ENCODE measurements at places on chromosomes 4 and X. TPM values are rescaled to one million over a fixed set of nuclear protein-coding genes. Genes with fewer than 3 reads are reported as not detected.

DNA sequence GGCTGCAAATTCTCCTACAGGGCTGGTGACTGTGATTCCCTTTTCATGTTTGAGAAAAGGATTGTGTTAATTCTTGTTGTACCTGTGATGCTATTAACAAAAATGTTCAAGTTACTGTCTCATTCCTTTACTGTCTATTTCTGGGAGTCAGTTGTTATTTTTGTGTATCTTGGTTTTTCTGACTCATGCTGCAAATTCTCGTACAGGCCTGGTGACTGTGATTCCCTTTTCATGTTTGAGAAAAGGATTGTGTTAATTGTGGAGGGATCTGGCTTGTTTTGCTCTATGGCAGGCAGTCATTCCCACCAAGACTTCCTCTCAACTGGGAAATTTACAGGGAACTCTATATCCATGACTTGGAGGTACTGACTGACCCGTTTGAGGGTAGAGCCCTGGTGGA is 693.4 kb upstream of the INTU start:
- no peak for DNase-seq

- peak; percentile 73 for DNase-seq
Observed at GRCh38 chrX:154097003-154097588, 421 bp downstream of the MECP2 start.

DNA sequence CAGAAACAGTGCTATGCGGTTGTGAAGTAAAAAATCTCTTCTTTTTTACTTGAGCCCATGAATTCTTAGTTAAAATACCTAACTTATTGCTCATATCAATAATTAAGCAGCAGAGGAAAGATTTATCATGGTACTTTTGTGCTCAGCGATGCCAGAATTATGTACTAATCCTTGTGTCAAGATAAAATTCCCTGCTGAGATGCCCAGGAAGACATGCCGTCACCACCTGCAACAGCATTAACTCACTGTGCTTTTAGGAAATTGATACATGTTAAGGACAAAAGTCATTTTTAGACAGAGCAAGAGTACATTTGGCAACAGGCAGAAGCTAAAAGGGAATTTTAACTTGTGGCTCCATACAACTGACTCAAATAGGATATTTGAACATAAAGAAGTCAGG is 138.9 kb downstream of the NPNT start:
- no peak for DNase-seq

DNA sequence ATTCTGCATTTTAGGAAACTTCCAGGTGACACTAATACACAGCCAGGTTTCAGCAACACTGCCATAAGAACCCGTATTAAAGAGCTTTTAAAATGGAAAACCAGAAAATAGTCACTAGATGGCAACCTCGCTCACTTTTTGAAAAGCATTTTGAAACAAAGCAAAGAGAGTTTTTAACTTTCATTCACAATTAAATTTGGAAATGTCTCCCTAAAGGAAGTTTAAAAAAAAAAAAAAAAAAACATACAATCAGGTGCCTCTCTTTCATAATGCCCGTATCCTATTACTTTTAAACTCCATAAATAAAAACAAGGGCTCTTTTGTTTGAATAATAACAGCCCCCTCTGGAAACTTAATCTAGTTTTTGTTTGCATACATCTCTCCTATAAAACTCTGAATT is 20.3 kb downstream of the MEPE start:
- no peak for DNase-seq

DNA sequence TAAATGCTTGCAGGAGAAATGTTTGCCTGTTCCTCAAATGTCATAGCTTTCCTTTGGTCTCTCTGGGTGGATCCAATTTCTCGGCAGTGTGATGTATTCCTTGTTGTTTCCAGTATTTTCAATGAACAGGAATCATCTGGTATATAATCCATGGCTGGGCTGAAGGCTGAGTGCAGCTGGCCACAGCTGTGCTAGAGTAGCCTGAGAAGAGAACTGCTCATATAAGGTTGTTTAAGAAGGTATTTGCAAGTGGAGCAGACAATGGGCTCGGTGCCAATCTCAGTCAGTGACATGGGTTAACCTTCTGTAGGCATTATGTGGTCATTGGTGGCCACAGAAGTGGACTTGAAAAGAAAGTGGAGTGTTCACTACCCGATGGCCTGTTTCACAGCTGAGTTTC is 390.3 kb downstream of the SPRY1 start:
- no peak for DNase-seq

GRCh38 chr4:84063619-84064018 is 435.5 kb downstream of the NKX6-1 start:
- DNase-seq: no peak

DNA sequence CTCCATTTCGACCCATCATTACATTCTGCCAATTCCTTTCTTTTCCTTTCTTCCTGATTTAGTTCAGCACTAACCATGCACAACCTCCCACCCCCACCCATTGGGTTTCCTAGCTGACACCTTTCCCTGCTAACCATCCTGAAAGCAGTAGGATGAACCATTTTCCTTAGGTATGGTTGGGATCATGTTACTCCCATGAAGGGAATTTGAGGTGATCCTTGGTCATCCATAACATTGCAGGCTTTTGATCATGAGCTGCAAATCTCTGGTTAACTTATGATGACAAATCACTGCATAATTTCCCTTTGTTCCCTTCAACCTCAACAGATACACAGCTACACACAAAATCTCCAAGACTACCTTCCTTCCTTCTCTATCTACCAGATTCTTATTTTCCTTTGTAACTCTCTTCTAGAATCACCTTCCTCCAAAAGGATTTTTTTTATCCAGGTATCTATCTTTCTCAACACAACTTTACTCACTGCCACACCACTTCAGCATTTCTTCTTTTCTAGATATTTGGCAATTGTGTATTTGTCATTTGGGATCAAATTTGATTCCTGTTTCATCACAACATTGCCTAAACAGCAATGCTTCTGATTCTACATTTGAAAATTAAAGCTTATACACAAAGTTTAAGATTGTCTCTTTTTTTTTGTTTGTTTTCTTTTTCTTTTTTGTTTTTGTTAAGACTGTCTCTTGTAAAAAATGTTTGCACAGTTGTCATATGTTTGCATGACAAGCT is 145.1 kb downstream of the RBM47 start:
- no peak for DNase-seq

DNA sequence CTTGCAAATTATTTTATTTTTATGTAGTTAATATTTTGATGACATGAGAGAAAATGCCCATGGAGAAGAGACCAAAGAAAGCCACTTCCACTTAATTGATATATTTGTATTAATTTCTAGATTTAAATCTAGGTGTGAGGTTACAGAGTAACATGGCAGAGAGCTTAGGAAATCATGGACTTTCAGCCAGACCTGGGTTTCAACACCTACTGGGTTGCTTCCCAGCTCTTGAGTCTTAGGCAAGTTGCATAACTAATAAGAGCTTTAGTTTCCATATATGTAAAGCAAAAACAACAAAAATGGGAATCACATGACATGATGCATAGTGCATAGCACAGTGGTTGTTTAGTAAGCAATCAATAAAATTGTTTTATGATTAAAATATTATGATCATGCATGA is 413.3 kb downstream of the CCSER1 start:
- DNase-seq: no peak

DNA sequence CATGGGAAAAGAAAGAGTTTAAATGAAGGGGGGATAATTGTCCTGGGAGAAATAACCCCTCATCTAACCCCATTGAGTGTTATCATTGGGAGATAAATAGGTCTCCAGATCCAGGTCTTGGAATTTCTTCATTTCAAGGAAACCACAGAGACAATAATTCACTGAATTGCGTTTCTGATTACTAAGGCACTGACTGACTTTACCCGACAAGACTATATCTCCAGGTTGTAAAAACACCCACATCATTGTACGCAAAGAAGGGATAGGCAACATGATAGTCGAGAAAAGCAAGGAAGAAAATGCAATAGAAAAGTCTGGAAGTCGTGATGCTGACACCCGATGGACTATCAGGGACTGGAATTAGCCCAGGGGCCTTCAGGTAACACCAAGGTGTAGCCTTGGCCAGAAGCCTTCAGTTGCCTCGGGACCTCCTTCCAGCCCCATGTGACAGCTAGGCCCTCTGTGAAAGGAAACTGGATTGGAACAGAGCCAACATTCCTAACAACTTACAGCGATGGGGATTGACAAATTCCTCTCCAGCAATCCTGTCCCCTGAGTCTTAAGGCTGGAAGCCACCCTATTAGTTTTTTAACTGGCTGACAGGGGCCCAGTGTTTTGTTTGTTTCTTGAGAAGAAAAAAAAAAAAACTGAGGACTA is 46.5 kb upstream of the RAB9B start:
- no peak for DNase-seq

- no peak for DNase-seq
Observed at GRCh38 chrX:148426467-148426866, 74.0 kb upstream of the AFF2 start.

DNA sequence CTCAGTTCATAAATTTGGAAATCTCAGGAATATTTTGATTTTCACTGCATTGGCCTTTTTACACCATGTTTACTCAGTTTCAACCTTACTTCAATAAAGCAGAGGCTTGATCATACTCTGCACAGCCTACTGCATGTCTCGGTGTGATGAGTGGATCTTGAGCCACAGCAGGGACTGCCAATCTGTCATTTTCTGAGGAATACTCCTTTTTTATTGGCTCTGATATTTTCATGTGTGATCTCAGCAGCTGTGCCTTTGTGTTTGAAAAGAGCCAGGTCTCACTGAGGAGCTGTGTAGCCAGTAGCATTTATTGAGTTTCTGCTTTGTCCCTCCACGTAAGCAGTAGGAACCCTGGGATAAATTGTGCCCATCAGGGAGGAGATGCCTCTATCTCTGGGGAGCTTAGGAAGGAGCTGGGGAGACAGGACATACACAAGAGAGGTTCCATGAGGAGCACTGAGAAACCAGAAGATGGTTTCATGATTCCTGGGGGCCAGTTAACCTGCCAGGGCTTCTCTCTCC is 18.9 kb upstream of the TRIM2 start:
- DNase-seq: no peak

TMPRSS11D gene
- total RNA-seq: not detected

- DNase-seq: no peak
Observed at GRCh38 chrX:153886915-153887314, 942 bp upstream of the L1CAM start.

GRCh38 chr4:153745651-153746050 is 14.2 kb downstream of the RNF175 start:
- DNase-seq: no peak

CYP4V2 gene
- total RNA-seq: 6.2 TPM

RBMXL3 gene
- total RNA-seq: not detected

All from activated naive CD8-positive, alpha-beta T cell treated with anti-CD3 and anti-CD28 coated beads for 36 hours (primary cell).